ENCODE measurements at places on chromosomes 2 and 18.
A peak's percentile ranks its signal among the peaks of the same experiment; 100 is the strongest.

DNA sequence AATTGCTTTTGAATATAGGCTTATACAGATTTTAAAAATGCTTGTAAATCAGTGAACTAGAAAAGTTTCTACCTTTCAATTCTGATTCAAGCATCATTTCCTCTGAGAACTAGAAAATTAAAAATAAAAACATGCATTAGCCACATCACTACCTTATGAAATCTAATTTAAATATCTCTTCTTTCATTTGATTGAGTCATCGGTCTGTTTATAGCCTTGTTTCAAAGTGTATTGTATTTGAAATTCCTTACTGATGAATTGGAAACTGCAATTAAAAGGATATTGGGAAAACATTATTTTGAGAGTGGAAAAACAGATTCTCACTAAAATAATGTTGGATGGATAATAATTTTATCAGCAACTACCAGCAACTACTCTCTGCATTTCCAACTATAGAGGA lies 717.7 kb upstream of the FAM98A start:
- no peak for DNase-seq

DNA sequence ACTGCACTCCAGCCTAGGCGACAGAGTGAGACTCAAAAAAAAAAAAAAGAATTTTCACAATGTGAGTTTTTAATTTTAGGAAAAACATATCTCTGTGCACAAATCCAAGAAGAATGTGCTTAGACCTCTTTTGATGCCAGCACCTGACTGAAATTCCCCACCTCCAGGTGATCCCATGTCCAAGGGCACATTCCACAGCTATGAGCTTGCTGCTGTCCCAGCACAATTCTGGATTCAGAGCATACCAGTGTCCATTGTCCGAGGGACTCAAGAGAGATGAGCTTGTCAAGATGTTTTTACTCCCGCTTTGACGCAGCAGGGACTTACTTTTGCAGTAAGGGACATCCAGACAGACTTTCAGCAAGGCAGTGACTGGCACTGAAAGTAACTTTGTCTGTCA lies 489.1 kb upstream of the ACVR2A start:
- DNase-seq: no peak

GRCh38 chr18:70461323-70462077 lies 172.7 kb downstream of the SOCS6 start:
- DNase-seq: no peak

GRCh38 chr2:150234787-150235446 lies 252.6 kb downstream of the RND3 start:
- DNase-seq: no peak

- peak; percentile 79 for DNase-seq
Measured at GRCh38 chr2:950080-950966, at the start of gene SNTG2. Gene SNTG2, plus strand, starts transcription at chr2:950849. Its CDS starts 148 bp downstream, at chr2:950997.

DNA sequence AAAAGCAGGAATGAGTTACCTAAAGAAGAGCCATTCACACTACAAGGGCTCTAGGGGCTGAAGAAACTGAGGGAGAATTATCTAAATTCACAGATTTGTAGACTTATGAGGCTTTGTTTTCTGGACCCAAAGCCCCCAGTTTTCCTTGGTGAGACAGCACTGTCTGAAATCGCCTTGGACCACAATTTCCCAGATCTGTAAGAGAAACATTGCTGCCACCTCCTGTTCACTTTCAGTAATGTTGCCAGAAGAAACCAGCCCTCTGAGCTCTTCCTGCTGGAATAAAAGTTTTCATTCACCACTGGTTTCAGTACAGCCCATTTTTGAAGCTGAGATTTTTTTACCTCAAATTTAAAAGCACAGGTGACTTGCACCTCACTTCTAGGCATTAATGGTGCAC lies 169.2 kb downstream of the CDH20 start:
- DNase-seq: peak; percentile 51

GRCh38 chr2:119704670-119705120 lies 25.7 kb downstream of the TMEM177 start:
- no peak for DNase-seq

All from GM13977 (cell line).